ENCODE measurements at places on chromosomes 5 and 9.

DNA sequence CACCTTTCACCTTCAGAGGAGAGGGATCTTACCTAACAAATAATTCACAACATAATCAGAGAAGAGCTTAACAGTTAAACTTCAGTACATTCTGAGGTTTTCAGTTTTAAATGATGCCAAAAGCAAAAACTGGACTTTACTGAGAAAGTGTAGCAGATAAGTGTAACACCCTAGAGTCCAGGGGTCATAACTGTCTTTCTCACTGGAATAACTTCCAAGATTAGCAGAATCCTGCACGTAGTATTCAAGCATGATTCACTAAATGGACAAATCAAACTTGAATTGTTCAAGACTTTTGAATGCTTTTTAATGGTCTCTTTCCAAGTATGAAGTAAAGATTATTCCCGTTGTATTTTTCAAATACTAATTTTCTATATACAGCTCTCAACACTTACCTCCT is 180.1 kb upstream of the NREP start:
- DNase-seq: no peak

DNA sequence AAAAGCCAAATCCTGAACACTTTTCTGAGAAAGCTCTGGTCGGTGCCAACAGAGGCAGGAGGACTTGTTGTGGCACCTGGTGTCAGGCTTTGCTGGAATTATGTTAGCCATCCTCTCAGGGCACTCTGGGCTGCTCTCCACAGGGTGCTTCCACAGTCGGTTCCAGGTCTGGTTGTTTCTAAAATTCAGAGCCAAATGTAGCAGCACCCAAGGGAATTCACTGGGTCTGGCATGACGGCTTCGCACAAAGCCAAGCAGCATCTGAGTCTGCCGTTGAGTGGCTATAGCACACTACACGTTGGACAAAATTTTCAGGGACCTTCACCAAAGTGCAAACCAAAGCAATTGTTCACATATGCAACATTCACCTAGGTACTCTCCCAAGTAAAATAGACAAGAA is 110.2 kb downstream of the PJA2 start:
- no peak for DNase-seq

DNA sequence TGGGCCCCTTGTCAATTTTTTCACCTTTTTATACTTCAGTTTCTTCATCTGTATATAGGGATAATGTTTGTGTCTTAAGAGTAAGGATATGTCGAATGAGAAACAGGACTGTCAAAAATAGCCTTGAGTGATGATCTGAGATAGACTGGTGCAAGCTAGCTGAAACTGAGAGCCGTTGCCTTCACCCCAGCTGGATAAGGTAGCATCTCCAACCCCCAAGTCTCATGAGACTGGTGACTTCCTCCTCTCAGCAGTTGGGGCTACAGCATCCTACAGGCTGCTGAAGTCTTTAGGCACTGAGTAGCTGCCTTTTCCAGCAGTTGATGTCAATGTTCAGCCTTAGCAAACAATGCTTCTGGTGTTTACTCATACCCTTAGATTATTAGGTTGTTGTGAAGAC is 330.2 kb downstream of the OSTF1 start:
- no peak for DNase-seq

- no peak for DNase-seq
Measured at GRCh38 chr9:122080986-122081385, 12.1 kb downstream of the TTLL11 start.

DNA sequence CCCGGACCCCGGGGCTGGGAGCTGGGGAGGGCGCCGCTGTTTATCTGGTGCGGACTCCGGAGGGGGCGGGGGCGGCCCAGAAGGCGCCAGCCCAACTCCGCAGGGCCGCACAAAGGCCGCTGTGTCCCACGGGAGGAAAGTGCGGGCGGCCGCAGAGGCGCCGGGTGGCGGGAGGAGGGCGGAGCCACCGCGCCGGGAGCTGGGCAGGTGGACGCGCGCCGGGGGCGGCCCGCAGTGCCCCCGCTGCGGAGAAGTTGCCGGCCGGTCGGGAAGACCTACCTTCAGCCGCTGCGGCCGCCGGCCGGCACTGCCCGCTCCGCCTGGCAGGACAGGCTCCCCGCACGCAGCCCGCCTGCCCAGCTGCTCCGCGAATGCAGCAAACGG is 43.6 kb downstream of the NACC2 start:
- no peak for DNase-seq

DNA sequence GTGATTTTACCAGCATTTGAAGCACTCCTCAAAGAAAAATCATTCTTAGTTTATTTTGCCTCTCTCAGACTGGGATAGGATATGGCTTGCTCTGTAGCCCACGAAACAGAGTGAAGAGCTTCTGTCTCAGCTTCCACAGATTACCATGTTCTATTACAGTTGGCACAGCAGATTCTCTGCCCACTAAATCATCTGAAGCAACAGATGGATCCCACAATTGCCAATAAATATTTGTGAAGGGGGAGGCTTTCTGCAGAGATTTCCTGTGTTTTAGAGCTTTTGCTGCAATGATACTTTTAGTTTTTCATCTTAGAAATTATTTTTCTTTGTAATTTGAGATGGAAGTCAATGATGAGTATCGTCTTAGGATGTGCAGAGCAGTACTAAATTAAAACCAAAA is 12.3 kb upstream of the MAP3K1 start:
- no peak for DNase-seq

Measured in AG10803 (cell line).